ENCODE measurements at places on chromosomes 2 and 18. TPM values are rescaled to one million over a fixed set of nuclear protein-coding genes. Genes with fewer than 3 reads are reported as not detected.
A peak's percentile ranks its signal among the peaks of the same experiment; 100 is the strongest.

DNA sequence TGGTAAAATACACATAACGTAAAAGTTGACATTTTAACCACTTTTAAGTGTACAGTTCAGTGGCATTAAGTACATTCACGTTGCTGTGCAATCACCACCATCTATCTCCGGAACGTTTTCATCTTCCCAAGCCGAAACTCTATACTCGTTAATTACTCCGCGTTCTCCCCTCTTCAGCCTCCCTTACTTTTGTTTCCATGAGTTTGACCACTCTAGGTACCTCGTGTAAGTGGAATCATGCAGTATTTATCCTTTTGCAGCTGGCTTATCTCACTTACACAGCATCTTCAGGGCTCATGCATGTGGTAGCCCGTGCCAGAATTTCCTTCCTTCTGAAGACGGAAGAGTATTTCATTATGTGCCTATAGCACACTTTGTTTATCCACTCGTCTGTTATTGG lies 225.2 kb downstream of the SLC4A3 start:
- H3K4me3 ChIP-seq, result no peak overlapping the region
- H3K4me1 ChIP-seq, result no peaks in the 10 kb centered on the region
- no peak overlapping the region for H3K27ac ChIP-seq

- H3K4me1 ChIP-seq, result peaks cover 22% of the 10 kb centered on the region
- no peak for DNase-seq
- no peaks in the 10 kb centered on the region for H3K27me3 ChIP-seq
- H3K36me3 ChIP-seq, result peaks cover 16% of the 10 kb centered on the region
- no peak overlapping the region for H3K4me3 ChIP-seq
These were observed 204.1 kb downstream of the FAM210A start for GRCh38 chr18:13522256-13522655.

DNA sequence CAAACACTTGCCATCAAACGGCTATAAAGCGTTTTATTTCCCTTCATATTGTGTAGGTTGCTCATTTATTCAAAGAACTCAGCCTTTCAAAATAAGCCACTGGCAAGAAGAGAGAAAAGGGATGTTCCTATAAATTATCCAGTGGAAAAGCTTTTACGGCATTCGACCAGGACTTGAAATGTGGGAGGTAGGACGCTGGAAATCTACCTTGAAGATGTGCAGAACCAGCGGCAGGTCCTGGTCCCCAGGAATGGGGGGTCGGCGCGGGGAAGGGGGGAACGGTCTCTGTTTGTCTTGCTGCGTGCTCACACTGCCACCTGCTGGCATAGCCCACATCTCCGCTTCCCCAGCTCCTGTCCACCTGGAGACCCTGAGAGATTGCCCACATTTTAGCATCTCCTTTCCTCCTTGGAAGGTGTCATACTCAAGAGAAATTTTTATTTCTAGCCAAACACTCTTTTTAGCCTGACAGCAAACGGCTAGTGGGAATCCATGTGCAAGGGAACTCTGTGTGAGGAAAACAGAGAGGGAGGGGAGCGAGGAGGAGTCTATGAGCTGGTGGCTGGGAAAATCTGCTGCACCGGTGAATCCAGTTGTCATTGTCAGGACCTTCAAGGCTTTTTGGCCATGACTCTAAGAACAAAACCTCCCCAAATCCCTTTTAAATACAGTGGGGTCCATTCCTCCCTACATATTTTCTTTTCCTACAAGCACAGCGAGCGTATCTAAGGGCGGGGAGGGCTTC lies 349.0 kb upstream of the PKDCC start:
- no peak overlapping the region for H3K4me3 ChIP-seq
- H3K4me1 ChIP-seq, result no peaks in the 10 kb centered on the region
- peaks cover 5% of the 10 kb centered on the region for H3K27me3 ChIP-seq
- no peaks in the 10 kb centered on the region for H3K36me3 ChIP-seq

- no peak overlapping the region for H3K27ac ChIP-seq
- H3K36me3 ChIP-seq, result no peaks in the 10 kb centered on the region
- DNase-seq, result no peak
- H3K4me1 ChIP-seq, result no peaks in the 10 kb centered on the region
- H3K4me3 ChIP-seq, result no peak overlapping the region
These were observed 17.9 kb downstream of the SDC1 start for GRCh38 chr2:20207051-20207450.

DNA sequence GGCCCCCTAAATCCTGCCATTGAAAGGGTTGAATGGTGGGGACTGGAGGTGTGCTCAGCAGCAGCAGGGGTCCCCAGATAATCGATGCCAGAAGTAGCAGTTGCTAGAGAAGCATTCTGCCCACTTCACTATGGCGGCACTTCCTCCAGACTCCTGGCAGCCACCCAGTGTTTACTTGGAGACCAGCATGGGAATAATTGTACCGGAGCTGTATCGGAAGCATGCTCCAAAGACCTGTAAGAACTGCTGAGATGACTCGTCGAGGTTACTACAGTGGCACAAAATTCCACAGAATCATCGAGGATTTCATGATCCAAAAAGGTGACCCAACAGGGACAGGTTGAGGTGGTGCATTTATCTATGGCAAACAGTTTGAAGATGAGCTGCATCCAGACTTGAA lies 11.0 kb upstream of the GAREM2 start:
- H3K36me3 ChIP-seq, result no peaks in the 10 kb centered on the region
- H3K27ac ChIP-seq, result no peak overlapping the region
- DNase-seq, result no peak
- no peak overlapping the region for H3K4me3 ChIP-seq
- H3K4me1 ChIP-seq, result no peaks in the 10 kb centered on the region

DNA sequence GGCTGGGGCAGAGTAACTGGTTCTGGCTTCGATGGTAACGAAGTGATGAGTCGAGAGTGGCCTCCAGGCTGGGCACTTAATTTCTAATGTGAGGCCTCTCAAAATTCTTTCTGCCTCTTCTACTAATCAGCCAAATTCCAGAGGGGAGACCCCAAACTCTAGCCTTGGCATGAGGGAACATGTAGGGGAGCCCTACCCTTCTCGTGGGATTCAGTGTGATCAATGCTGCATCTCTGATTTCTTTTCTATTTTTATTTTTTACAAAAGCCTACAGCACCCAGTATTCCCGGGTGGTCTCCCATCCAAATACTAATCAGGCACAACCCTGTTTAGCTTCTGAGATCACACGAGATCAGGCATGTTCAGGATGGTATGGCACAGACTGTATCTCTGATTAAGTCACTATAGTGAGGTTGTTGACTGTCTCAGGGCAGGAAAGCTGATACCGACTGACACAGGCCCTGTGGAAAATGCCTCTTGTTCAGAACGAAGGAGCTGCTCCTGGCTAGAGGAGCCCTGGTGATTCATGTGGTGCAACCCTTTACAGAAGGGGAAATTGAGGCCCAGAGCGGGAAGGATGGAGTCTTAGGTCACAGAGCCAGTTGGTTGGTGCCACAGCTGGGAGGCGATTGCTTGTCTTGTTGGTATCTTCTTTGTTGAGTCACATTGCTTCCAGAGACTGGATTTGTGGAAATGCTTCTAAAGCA lies 126.3 kb upstream of the HS6ST1 start:
- H3K4me3 ChIP-seq, result no peak overlapping the region
- H3K36me3 ChIP-seq, result no peaks in the 10 kb centered on the region
- DNase-seq, result no peak
- no peaks in the 10 kb centered on the region for H3K4me1 ChIP-seq

GRCh38 chr2:177235855-177236437 lies 23.4 kb downstream of the HNRNPA3 start:
- H3K4me3 ChIP-seq, result no peak overlapping the region
- no peak for DNase-seq
- H3K4me1 ChIP-seq, result peaks cover 59% of the 10 kb centered on the region
- peaks cover 50% of the 10 kb centered on the region for H3K36me3 ChIP-seq
- peak overlapping the region; percentile 38 for H3K27ac ChIP-seq

GRCh38 chr2:191315365-191315752 lies 70.2 kb downstream of the MYO1B start:
- no peak overlapping the region for H3K27ac ChIP-seq
- H3K36me3 ChIP-seq, result no peaks in the 10 kb centered on the region
- no peaks in the 10 kb centered on the region for H3K4me1 ChIP-seq
- no peak overlapping the region for H3K4me3 ChIP-seq

DNA sequence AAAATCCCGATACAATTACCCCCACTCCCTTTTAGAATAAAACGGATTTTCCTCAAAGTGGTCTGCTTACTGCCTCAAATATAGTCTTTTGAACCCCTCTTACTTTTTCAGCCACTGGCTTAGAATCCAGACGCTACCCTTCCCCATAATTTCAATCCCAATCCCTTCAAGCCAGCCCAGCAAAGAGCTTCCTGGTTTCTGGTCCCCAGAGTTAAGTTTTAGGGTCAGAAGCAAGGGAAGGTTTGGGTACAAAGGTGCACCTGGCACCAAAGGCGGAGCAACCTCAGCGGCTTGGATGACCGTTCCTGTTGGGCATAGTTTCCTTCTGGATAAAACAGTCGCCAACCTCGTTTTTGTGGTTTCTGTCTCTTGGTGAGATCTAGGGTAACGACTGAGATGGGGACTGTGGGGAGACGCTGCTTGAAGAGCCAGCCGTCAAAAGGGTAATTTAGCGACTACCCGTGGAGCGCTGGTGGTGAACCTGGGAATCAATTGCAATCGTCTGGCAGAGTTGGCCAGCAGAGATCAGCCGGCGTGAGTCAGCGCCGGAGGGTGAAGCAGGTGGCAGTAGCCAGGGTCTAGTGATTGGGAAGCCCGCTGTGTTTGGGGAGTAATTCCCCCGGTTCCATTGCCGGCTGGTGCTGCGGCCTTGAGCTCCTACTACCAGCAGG lies 1.6 kb downstream of the FEV start:
- H3K27ac ChIP-seq, result no peak overlapping the region
- H3K36me3 ChIP-seq, result no peaks in the 10 kb centered on the region
- H3K4me3 ChIP-seq, result no peak overlapping the region
- H3K4me1 ChIP-seq, result peaks cover 28% of the 10 kb centered on the region
- H3K27me3 ChIP-seq, result peaks cover 60% of the 10 kb centered on the region

DNA sequence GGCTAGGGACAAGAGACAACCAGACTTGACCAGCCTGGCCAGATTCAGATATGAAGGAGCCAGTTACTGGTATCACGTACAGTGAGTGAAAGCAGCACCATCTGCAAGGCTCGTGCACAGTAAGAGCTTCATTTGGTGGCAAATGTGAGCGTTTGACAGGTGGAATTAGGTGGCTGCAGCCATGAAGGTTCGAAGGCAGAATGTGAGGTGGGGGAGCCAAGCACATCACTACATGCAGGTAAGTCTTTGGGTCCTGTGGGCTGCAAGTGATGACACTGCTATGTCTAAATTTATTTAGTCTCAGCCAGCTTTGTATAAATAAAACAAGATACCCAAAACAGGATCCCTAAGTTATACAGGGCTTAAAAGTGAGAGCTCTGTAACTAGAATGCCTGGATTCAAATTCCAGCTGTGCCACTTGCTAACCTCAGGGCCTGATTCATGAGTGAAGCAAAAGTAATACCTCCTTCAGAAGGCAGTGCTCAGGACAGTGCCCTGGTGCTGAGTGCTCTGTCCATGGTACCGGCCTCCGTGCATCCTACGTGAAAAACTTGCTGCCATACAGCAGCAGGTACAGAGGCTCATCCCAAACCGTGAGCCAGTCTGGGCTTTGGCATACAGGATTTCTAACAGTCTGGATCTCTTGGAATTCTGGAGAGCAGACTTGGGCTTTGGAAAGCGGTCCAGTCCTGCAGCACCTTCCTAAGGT lies 18.6 kb downstream of the DDX18 start:
- H3K4me3 ChIP-seq, result no peak overlapping the region
- peak; percentile 42 for DNase-seq
- peaks cover 77% of the 10 kb centered on the region for H3K36me3 ChIP-seq
- no peaks in the 10 kb centered on the region for H3K4me1 ChIP-seq
- no peak overlapping the region for H3K27ac ChIP-seq
- no peaks in the 10 kb centered on the region for H3K27me3 ChIP-seq

DNA sequence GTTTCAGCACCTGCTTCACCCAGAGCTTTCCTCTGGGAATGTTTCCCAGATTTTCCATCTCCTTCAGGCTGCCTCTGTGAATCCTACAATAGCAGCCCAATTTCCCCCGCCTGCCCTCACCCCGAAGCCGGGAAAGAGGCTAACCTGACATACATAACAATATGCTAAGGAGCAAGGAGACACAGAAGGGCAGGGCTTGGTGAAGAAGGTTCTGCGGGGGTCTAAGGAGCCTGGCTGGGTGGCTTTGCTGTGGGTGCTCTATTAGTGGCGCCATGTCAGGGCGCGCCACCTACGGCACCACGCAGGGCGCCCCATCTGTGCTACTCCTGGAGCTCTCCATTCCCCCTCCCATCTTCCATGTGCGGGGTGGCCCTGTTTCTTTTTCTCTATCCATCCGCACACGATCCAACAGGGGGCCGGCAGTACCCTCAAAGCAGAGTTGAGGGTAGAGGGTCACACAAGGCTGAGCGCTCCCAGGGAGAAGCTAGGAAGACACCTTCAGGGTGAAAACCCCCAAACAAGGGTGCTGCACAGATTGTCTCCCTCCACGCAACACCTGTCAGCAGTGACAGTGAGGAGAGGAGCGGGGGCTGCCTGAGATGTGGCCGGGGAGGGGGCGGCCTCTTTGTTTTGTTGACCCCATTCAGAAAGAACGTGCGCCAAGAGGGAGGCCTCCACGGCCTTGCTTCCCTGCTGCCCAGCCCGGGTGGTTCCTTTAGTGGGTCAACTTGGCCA lies 101.4 kb downstream of the PDCL3 start:
- H3K27ac ChIP-seq, result no peak overlapping the region
- no peaks in the 10 kb centered on the region for H3K27me3 ChIP-seq
- H3K4me3 ChIP-seq, result no peak overlapping the region

DNA sequence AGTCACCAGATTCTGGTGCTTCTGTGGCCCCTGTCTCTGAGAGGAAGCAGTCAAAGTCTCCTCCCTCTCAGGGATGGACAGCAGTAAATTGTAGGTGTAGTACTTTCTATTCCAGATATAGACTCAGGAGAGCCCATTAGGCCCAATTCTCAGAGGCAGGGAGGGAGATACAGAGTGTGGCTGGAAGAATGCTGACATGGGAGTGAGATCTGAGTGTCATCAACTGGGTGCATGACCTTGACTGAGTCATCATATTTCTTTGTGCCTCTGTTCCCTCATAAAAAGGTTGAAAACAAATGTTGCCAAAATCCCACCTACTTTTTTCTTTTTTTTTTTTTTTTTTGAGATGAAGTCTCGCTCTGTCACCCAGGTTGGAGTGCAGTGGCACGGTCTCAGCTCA lies 506.1 kb downstream of the BCL11A start:
- no peaks in the 10 kb centered on the region for H3K4me1 ChIP-seq
- DNase-seq, result no peak
- H3K27me3 ChIP-seq, result no peaks in the 10 kb centered on the region
- H3K27ac ChIP-seq, result no peak overlapping the region
- H3K36me3 ChIP-seq, result no peaks in the 10 kb centered on the region
- H3K4me3 ChIP-seq, result no peak overlapping the region

GRCh38 chr2:215885536-215885935 lies 127.8 kb downstream of the MREG start:
- peaks cover 6% of the 10 kb centered on the region for H3K4me1 ChIP-seq
- DNase-seq, result no peak
- H3K4me3 ChIP-seq, result no peak overlapping the region

- H3K36me3 ChIP-seq, result no peaks in the 10 kb centered on the region
- H3K27ac ChIP-seq, result no peak overlapping the region
- H3K27me3 ChIP-seq, result no peaks in the 10 kb centered on the region
- no peak for DNase-seq
- H3K4me3 ChIP-seq, result no peak overlapping the region
- peaks cover 19% of the 10 kb centered on the region for H3K4me1 ChIP-seq
These were observed 5.3 kb upstream of the METTL21A start for GRCh38 chr2:207630491-207630890.

The LHCGR gene
- total RNA-seq, result not detected

The SCN7A gene
- not detected for total RNA-seq

The TRIM43 gene
- not detected for total RNA-seq

The MAP3K19 gene
- total RNA-seq, result not detected

The HNMT gene
- not detected for total RNA-seq

The CAVIN2 gene
- not detected for total RNA-seq

The NT5C1B gene
- total RNA-seq, result not detected

The ADD2 gene
- 31.5 TPM for total RNA-seq

The IDH1 gene
- total RNA-seq, result 23.7 TPM

The ANKRD30B gene
- total RNA-seq, result not detected

The TMEM247 gene
- total RNA-seq, result not detected

The MC4R gene
- total RNA-seq, result not detected

Data from activated CD4-positive, alpha-beta T cell treated with anti-CD3 and anti-CD28 coated beads for 36 hours (primary cell).